ENCODE measurements at places on chromosomes 6 and 20. TPM values are rescaled to one million over a fixed set of nuclear protein-coding genes. Genes with fewer than 3 reads are reported as not detected.

DNA sequence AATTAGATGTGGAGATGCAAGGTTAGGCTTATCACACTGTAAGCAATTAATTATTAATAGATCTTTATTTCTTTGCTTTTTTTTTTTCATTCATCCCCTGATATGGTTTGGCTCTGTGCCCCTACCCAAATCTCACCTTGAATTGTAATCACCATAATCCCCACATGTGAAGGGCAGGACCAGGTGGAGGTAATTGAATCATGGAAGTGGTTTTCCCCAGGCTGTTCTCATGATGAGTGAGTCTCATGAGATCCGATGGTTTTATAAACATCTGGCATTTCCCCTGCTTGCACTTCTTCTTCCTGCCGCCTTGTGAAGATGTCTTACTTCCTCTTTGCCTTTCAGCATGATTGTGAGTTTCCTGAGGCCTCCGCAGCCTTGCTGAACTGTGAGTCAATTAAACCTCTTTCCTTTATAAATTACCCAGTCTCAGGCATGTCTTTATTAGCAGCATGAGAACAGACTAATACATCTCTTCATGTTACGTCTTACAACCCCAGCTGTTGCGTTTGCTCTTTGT lies 333.8 kb downstream of the CDH26 start:
- DNase-seq: no peak
- no peak overlapping the region for H3K27ac ChIP-seq
- no peak overlapping the region for H3K4me3 ChIP-seq
- no peaks in the 10 kb centered on the region for H3K27me3 ChIP-seq
- no peaks in the 10 kb centered on the region for H3K4me1 ChIP-seq
- no peaks in the 10 kb centered on the region for H3K36me3 ChIP-seq

GRCh38 chr20:45845452-45845851 lies 11.7 kb downstream of the ACOT8 start:
- DNase-seq: no peak
- no peak overlapping the region for H3K27ac ChIP-seq
- no peaks in the 10 kb centered on the region for H3K27me3 ChIP-seq

RIN2 gene
- total RNA-seq: not detected

BLCAP gene
- total RNA-seq: 26.3 TPM

DNA sequence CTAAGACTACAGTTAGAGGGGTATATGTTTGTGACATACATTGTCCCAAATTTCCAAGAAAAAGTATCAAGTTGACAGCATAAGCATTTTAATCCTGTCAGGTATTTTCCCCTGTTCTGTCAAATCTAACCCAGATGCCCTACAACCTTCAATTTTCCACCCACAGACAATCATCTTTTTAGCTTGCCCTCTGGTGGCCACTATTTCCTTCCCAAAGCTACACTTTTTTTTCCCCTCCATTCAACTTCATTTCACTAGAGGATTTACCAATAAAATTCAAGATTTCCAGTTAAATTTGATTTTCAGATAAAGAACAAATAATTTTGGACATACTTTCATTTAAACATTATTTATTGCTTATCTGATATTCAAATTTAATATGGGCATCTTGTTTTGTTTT lies 286.6 kb downstream of the TENT5A start:
- DNase-seq: no peak
- no peaks in the 10 kb centered on the region for H3K36me3 ChIP-seq
- H3K4me3 ChIP-seq: no peak overlapping the region
- H3K27me3 ChIP-seq: no peaks in the 10 kb centered on the region

- peaks cover 94% of the 10 kb centered on the region for H3K4me1 ChIP-seq
- DNase-seq: no peak
- peak overlapping the region; percentile 95 for H3K27ac ChIP-seq
- no peaks in the 10 kb centered on the region for H3K27me3 ChIP-seq
Observed at GRCh38 chr6:506508-506907, 115.0 kb downstream of the IRF4 start.

GRCh38 chr6:162712694-162713093 lies 14.9 kb downstream of the PRKN start:
- H3K4me3 ChIP-seq: no peak overlapping the region
- H3K36me3 ChIP-seq: no peaks in the 10 kb centered on the region
- H3K27me3 ChIP-seq: no peaks in the 10 kb centered on the region
- no peak for DNase-seq
